ENCODE measurements at places on chromosomes 2 and 18.

DNA sequence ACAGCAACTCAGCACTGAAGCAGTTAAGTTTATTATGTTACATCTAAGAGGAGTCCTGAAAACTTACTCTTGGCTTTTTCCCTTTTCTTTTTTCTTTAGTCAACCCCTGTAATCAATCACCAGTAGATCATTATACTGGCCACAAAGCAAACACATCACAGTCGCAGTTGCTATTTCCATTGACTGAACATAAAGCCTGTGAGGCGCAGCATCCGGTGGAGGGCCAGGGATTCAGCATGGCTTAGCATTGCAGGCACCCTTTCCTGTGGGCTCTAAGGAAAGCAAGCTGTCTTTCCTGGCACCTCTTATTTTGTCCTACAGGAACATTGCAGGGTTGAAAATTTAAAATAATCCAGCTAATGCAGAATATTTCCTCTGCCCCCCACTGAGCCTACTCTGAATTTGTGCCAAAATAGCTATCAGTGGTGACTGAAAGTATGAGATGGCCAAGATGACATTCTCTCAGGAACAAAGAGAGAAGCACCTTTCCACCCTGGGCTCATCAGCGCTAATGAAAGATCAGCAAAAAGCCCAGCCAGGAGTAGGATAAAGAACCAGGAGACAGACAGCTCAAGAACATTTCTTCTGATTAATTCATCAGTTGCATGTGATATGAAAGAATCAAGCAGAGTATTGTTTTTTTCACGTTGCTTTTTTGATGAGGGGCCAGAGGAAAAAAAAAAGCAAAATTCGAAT, 85.3 kb upstream of the SULT1C3 start:
- DNase-seq: no peak

DNA sequence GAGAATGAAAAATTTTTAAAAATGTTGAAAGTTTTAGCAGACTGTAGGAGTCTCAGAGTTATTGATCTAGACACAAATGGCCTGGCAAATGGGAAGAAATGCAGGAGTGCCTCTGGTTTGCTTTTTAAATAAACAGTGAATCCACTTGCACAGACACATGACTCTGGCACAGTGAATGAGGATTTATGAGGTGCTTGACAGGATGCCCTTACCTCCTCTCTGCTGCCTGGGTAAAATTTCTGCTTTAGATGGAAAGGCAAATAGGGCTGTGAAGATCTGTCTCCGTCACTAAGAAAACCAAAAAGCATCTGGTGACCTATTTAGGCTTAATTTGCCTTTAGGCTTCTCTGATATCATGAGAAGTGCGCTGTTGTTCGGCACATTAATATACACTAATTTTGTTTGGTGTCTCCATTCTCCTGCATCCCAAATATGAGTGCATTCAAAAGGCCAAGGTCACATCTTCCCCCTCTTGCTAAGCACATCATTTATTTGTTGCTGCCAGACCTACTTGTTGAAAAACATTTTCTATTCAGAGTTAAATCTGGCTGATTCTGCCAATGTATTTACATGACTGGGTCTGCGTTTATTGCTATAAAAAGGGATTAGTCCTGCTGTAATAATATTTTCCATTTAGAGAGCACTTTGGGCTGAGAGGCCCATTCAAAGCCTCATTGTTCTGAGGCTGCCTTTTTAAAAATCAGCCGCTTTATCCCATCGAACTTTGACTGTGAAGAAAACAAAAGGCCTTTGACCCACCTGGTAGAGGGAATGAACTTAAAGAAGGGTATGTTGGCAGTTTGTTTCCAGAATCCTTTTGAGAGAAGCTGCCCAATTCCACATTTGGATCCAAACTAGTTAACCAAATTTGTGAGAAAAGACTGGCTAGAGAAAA, 94.9 kb downstream of the RNF152 start:
- DNase-seq: no peak

- DNase-seq: no peak
Measured at GRCh38 chr2:40281021-40281940, 170.6 kb downstream of the SLC8A1 start.

GRCh38 chr2:148177559-148177958, 156.7 kb downstream of the MBD5 start:
- DNase-seq: no peak

DNA sequence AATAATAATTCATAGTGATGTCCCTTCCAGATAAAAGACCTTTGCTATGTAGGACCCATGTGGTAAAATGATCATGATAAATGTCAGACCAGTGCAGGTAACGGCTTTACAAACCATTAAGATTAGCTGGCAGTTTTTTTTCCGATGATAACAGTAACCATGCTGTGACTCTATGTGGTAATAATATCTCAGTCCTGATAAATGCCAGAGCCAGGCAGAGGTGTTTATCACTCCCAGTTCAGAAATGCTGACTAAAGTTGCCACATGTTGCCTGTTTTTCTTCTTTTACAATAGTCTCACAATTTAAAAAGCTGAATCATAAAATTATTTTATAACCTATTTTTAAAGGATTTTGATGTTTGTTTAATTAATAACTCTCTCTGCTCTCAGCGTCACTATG, 565.1 kb downstream of the ARHGAP15 start:
- DNase-seq: no peak

DNA sequence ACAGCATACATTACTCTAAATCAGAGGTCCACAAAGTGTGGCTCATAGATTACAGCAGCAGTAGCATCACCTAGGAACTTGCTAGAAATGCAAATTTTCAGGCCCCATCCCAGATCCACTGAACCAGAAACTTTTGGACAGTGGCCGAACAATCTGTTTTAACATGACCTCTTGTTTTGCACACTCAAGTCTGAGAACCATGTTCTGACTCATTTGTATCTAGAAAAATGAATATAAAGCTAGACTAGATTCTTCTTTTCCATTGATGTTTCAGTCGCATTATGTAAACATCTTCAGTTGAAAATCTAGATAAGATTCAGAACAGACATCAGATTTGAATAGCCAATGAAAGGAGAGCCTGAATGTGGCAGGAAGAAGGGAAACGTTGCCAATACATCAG, 608.8 kb downstream of the LRP1B start:
- no peak for DNase-seq

GRCh38 chr2:194556629-194557028, 1100.4 kb upstream of the SLC39A10 start:
- DNase-seq: no peak

- no peak for DNase-seq
Measured at GRCh38 chr2:238225911-238226697, 13.7 kb downstream of the HES6 start.

- DNase-seq: no peak
Measured at GRCh38 chr18:62847081-62847480, 131.7 kb downstream of the PHLPP1 start.

DNA sequence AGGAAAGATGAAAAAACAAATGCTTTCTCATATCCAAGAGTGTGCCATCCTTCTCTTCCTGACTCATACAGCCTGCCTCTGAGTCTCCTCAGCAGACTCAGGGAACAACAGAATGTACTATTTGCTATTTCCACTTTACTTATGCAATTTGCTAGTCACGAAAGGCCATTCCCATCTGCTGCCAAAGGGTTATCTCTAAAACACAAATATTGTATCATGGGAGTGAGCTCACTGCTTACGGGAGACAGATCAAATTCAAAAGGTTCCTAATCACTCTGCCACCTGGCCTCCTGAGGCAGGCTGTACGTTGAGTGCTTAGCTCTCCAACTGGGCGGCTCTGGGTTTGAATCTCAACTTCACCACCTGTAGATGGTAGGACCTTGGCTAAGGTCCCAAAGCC, 92.0 kb downstream of the GAREM1 start:
- no peak for DNase-seq

DNA sequence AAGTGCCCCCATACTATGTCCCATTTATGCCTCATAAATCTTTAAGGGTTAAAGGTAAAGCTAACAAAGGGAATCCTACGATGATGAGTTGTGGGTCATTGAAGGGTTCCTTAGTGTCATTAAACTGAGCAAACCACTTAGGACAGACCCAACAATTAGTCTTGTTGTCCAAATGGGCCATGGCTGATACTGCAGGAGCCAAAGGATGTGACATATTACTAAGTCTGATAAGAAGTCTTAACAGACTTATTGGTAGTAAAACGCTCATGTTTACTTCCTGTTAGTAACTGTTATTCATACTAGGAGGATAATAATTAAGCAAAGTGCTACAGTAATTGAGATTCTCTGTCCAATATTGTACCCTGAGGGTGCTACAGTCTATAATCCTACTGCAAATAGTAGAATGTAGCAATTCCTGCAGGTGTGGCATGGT, 96.8 kb downstream of the PTPN4 start:
- no peak for DNase-seq

DNA sequence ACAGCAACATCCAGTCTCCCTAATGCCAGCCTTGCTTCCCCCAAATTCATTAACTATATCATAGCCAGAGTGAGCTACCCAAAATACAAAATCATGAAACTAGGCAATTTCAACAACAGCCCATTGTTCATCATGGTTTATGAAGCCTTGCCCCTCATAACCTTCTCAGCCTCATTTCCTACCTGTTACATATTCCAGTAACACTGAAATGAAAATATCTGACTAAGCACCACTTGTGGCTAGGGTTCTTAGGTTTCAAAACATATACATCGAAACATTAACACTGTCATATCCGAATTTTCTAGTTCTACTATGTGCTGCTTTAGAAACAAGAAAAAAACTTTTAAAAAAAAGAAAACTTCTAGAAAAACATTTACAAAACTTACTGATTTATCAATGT, 59.5 kb downstream of the ATAD2B start:
- DNase-seq: no peak

DNA sequence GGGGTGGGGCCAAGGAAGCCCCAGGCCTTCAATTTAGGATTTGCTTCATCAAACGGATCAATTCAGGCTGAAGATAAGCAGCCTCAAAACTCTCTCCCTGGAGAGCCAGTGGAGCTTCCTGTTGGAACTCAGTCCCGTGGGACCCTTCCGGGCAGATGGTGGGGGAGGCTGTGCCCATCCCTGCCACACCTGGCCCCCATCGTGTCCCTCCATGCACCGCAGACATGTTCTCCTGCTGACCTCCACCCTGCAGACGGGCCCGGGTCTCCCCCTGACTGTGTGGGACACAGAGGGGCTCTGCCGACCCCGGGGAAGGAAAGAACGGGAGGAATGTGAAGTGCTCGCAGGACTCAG, 144.2 kb downstream of the TPO start:
- DNase-seq: no peak

DNA sequence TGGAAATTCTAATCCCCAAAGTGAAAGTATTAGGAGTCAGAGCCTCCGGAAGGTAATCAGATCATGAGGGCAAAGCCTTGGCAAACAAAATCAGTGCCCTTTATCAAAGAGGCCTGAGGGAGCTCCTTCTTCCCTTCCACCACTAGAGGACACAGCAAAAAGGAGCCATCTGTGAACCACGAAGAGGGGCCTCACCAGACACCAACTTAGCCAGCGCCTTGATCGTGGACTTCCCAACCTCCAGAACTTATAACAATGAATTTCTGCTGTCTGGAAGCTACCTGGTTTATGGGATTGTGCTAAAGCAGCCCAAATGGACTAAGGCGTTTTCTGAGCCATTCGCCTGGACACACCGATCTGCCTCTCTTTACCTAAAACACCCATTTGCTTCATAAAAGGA, 133.1 kb downstream of the EIPR1 start:
- no peak for DNase-seq

DNA sequence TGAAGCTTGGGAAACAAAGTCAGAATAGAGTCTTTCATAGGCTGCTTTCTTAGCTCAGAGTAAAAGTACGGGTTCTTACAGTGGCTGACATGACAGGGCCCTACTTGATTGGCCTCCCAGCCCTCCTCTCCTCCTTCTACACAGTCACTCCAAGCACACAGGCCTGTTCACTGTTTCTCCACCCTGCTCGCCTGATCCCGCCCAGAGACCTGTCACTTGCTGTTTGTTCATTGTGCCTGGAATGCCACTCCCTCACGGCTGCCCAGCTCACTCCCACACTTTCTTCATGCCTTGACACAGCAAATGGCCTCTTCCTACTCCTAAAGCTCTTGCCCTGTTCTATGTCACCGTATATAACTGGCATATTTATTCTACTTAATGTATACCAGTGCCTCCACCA, 104.8 kb downstream of the MAP4K4 start:
- no peak for DNase-seq

DNA sequence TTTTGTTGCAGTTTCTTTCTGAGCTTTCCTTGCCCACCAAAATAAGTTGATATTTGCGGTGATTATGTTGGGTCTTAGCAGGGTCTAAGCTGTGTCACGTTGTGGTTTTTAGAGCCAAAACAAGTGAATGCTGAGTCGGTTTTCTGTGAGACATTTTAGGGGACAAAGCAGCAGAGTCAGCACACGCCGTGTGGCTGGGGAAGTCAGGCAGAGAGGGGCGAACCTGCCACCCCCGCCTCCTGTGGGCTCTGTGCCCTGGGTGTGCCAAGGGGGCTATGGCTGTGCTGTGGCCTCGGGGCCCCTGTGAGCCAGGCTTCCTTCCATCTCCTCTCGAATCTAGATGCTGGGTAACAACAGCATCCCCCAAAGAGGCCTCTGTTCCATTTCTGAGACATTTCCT, 30.8 kb upstream of the TMEM87B start:
- no peak for DNase-seq

DNA sequence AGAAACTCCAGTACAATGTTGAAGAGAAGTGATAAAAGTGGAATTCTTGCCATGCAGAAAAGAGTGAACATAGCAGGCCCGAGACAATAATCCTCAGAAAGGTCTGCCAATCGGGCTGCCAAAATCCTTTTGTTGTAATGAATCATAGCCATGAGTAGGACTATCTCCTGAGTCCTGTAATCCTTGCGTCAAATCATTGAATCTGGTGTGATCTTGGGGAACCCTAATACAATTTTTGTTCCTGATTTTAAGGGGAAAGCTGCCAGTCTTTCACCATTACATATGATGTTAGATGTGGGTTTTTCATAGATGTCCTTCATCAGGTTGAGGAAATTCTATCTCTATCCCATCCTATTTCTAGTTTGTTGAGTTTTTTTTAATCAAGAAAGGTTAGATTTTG, 2.2 kb downstream of the TPGS2 start:
- DNase-seq: no peak

DNA sequence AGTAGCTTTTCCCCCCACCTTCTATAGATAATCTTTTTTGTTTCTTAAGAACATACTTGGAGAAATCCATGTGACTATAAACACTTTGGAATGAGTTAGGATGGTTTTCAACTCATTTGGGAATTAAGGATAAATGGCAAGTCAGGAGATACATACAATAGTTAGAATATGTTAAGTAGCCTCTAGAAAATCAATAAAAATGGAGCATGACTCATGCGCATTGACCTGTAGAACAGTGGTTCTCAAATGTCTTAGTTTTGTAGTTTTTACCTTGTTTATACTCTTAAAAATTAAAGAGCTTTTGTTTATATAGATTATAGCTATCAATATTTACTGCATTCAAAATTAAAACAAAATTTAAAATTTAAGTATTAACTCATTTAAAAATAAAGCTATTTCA, 24.7 kb downstream of the NUP35 start:
- DNase-seq: no peak

DNA sequence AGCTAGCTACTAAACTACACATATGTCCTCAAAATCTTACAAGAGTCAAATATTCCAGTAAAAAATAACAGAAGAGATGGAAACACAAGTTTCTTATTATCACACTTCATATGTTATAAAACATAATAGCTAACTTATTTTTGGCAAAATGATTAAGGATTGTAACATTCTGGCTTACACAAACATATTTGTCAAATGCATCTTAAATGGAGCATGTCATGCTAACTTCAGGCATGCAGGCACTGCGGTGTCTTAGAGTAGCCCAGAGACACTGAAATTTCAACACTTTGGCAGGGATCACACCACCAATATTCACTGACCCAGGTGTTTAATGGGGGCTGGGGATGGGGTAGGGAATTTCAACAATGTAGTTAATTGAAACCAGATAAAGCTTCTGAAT, 51.6 kb downstream of the LDAH start:
- DNase-seq: no peak

GRCh38 chr18:11566236-11566965, 43.0 kb upstream of the SLC35G4 start:
- no peak for DNase-seq
